H7 (cell line): ENCODE measurements at places on chromosomes 12 and 14. TPM values are rescaled to one million over a fixed set of nuclear protein-coding genes. Genes with fewer than 3 reads are reported as not detected.

Gene TAS2R9
- not detected in 2 replicates for total RNA-seq

Gene OR6C2
- not detected in 2 replicates for total RNA-seq

Gene STON2
- 26.9 and 28.5 TPM in 2 replicates for total RNA-seq

Gene KCNK10
- 0.03 TPM in 1 of 2 replicates, not detected in the other for total RNA-seq

Gene RFX4
- 0.83 and 1.1 TPM in 2 replicates for total RNA-seq

Gene MNAT1
- 57.4 and 78.2 TPM in 2 replicates for total RNA-seq

Gene CPNE6
- 0.04 TPM in 1 of 2 replicates, not detected in the other for total RNA-seq

Gene RAD9B
- not detected in 2 replicates for total RNA-seq

Gene HVCN1
- total RNA-seq: 5.8 and 6.9 TPM in 2 replicates

Gene POTEG
- total RNA-seq: not detected in 2 replicates

Gene PTPN21
- 3.5 and 6.1 TPM in 2 replicates for total RNA-seq

Gene HAL
- total RNA-seq: 0.10 and 0.15 TPM in 2 replicates

Gene SIX6
- total RNA-seq: 0.04 and 0.07 TPM in 2 replicates

Gene FGD6
- total RNA-seq: 11.1 and 16.1 TPM in 2 replicates

Gene KRT75
- not detected in 2 replicates for total RNA-seq

- no peak for DNase-seq
Measured at GRCh38 chr12:105109465-105110212, 2.1 kb downstream of the WASHC4 start.

- DNase-seq: peak; percentile 77
Measured at GRCh38 chr12:131783915-131784541, 44.2 kb upstream of the MMP17 start.

DNA sequence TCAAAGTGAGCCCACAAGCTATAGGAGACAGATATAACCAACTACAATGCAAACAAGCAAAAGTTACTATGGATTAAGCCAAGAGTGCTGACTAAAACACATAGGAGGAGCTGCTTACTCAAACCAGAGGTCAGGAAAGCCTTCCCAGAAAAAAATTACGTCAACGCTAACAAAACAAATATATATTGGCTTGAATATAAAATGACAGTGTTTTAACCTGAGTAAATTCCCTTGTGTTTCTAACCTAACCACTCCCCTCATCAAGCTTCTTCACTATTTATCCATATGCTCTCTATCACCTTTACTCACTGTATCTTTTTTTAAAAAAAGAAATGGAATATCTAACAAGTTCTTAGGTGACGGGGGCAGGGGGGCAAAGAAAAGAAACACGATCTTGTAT is 115.9 kb downstream of the MED13L start:
- DNase-seq: no peak

DNA sequence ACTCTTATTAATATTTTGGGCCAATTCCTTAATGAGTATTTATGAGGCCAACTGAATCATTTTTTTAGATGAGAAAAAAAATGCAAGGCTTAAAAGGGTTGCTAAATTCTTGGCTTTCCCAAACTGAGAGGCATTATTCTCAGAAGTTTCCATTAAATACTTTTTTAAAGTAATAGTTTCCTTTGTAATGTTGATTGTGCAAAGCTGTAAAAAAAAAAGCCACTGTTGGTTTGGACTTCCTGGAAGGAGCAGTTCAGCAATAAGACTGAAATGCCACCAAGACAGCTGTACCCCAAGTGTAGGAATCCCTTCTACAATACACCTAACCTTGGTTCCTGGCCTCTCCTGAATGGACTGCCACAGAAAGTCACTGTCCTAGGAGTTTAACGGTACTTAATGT is 231.3 kb downstream of the MON2 start:
- no peak for DNase-seq

GRCh38 chr12:69524755-69525469 is 54.7 kb downstream of the FRS2 start:
- no peak for DNase-seq

- DNase-seq: no peak
Measured at GRCh38 chr14:26996246-26996645, 398.4 kb upstream of the NOVA1 start.

DNA sequence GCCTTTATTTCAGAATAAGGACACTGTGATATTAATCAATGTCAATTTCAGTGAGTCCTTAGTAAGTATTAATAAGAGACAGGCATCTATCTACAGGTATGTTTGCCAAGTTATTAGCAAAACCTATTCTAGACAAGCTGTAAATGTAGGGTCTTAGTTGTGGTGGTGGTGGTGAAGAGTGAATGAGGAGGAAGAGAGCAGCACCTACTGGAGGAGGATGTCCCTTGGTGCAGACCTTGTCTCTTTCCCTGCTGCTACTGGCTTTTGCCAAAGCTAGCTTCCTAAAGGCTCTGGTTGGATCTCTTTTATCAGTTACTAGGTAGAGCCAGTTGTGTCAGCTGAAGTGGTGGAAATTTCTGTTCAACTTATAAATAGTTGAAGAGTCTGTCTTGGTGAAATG is 304.8 kb upstream of the ATP2B1 start:
- DNase-seq: peak; percentile 4

- no peak for DNase-seq
Measured at GRCh38 chr14:87678624-87679023, 314.4 kb downstream of the GALC start.

GRCh38 chr14:99081880-99082279 is 190.1 kb downstream of the BCL11B start:
- DNase-seq: no peak

DNA sequence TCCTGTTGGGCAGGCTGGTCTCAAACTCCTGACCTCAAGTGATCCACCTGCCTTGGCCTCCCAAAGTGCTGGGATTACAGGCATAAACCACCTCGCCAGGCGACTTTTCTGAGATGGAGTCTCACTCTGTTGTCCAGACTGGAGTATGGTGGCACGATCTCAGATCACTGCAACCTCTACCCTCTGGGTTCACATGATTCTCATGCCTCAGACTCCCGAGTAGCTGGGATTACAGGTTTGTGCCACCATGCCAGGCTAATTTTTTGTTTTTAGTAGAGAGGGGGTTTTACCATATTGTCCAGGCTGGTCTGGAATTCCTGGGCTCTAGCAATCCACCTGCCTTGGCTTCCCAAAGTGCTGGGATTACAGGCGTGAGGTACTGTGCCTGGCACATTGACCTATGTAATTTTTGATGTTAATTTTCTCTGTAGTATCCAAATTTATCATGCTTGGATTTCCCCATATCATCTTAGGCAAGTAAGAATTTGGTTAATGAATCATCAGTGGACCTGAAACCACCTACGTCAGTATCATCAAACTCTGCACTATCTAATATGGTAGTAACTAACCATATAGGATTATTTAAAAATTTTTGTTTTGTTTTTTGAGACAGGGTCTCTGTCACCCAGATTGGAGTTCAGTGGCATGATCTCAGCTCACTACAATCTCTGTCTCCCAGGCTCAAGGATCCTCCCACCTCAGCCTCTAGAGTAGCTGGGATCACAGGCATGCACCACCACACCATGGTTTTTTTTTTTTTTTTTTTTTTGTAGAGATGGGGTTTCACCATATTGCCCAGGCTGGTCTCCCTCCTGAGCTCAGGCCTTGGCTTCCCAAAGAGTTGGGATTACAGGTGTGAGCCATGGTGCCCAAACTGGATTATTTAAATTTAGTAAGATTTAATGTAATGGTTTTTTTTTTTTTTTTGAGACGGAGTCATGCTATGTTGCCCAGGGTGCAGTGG is 11.9 kb upstream of the ATP5F1B start:
- DNase-seq: no peak

DNA sequence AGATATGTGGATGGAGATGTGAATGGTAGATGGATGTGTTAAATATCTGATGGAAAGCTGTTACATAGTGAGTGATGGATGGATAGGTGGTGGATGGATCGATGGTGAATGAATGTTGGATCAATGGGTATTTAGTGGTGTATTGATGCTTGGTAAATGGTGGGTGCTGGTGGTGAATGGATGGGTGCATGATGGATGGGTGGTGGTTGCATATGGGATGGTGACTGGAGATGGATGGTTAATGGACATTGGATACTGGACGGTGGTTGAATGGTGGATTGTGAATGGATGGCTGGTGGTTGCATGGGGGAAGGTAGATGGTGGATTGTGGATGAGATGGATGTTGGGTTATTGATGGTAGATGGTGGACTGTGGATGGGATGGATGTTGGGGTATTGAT is 2.1 kb upstream of the LBHD2 start:
- DNase-seq: peak; percentile 5

DNA sequence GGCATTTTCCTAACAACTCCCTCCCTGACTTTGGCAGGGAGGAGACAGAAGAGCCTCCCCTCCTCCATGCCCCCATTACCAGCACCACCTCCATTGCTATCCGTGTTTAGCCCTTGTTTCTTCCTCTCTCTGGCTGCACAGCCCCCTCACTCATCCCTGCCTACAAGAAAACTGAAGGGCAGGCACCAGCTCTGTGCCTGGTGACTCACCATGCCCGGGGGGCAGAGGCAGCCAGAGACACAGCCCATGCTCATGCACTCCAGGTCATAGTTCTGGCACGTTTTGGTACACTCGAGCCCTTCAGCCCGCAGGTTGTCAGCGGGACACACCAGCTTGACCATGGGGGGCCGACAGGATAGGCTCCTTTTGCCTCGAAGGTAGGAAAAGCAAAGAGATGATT is 80.4 kb downstream of the VWF start:
- DNase-seq: no peak

DNA sequence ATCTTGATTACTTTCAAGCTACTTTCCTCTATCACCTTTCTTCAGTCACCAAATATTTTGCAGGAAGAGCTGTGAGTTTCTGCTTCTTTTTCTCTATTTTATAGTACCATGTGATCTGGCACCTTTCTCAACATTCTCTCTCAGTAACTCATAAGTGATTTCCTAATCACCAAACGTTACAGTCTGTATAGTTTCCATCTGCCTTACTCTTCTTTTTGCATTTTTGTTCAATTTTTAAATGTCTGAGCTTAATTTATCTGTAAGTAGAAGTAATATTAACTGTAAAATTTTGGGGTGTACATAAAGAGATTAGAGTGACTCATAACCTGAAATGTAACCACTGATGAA is 422.1 kb upstream of the SYT1 start:
- no peak for DNase-seq

GRCh38 chr12:62732861-62733427 is 202.0 kb downstream of the PPM1H start:
- DNase-seq: no peak

- DNase-seq: no peak
Measured at GRCh38 chr14:55152052-55152753, 23.2 kb downstream of the LGALS3 start.

- no peak for DNase-seq
Measured at GRCh38 chr14:28247491-28247890, 519.1 kb upstream of the FOXG1 start.

GRCh38 chr12:116577154-116577561 is 18.0 kb downstream of the MAP1LC3B2 start:
- DNase-seq: no peak

DNA sequence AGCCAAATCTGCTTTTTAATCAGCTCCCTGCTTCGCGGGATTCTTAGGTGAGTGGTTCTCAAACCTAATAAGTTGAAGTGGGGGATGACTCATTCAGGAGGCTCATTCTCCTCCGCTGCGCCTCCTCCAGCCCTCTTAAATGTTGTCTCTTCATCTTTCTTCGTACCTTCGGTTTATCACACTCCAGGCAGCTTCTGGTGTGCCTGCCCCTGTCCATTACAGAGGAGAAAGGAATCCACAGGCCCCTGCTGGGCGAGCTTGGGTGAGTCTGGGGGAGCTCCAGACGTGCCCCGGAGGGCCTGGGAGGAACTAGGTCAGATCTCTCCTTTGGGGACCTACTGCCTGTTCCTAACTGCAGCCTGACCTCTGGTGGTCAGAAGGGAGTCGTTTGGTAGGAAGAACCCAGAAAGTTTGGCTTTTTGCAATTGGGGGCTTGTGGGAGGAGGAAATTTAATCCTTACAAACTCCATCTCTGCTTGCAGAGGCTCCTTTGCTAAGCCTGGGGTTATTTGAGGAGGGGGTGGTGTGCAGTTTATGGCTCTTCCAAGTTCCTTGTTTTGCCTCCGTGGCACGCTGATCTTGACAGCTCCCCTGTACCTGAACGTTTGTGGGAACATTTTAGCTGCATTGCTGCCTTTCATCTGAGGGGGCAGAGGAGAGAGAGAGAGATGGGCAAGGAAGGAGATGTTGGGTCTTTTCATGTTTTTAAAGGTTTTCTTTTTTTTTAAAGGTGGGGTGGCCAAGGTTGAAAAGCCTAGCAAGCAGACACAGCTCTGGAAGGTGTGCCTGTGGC is 84.1 kb upstream of the GNG2 start:
- peak; percentile 91 for DNase-seq

- no peak for DNase-seq
Measured at GRCh38 chr14:96384740-96385139, 7.2 kb upstream of the AK7 start.

- DNase-seq: no peak
Measured at GRCh38 chr14:81261176-81261575, 40.4 kb upstream of the GTF2A1 start.

DNA sequence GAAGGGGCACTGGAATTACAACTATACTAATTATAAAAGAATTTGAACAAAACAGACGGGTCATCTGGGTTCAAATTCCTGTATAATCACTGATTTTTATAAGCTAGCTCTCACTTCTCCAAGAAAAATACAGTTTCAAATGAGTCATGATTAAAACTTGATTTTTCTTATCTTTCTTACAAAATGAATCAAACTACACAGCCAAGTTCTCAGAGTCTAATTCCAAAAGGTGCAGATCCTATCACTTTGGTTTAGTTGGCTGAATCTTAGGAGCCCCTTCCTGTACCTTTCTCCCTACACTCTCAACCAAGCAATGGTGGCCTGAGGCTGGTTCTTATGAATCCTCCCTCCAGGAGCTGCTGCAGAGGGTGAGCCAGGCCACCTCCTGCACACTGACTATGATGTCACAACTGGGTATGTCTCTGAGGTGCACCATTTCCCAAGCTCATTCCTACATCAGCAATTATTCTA is 43.8 kb upstream of the BMP4 start:
- DNase-seq: no peak

- no peak for DNase-seq
Measured at GRCh38 chr14:96729889-96730288, 67.3 kb upstream of the VRK1 start.

DNA sequence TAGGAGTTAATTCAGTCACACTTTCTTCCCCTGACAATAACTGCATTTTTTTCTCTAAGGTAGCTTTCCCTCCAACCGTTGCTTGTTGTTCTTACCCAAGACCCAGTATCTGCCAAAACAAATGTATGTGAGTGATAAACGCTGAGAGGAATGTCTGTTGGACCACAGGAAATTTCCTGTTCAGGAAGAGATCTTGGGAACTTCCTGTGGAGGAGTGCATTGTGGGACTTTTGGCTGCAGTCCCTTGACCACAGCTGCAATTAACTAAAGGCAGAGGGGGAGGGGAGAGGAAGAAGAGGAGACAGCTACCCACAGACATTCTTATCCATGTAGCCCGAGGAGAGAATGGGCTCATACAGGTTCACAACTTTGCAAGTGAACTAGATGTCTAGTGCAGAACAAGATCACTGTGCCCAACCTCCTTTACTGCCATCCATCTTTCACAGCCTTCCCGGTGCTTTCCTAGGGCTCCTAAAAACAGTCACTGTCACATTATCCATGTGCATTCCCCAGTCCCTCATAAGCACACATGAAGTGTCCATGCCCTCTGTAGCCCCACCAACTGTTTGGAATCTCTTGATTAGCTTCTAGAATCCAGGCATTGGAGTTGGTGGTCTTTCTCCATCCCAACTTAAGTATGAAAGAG is 149.5 kb downstream of the ETV6 start:
- no peak for DNase-seq

- DNase-seq: no peak
Measured at GRCh38 chr14:76782885-76783566, 21.8 kb downstream of the VASH1 start.

GRCh38 chr14:64422005-64422404 is 33.9 kb downstream of the MTHFD1 start:
- no peak for DNase-seq
